NCI-H510A (cell line): ENCODE measurements at places on chromosomes 6 and 20.

DNA sequence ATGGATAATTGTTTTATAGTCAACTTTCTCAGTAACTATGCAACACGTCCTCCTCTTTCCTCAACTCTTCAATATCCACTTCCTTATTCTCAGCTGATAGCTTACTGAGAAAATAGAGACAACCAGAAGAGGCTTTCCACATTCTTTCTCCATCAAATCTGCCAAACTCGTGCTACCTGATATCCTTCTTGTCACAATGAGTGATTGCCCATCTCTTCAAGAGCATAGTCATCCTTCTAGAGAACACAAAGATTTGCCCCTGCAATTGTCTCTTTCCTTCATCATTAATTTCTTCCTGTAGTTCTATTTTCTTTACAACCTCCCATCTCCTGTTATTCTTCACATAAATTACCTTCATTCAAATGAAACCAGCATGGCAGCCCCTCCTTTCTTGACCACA is 75.9 kb upstream of the RGS17 start:
- no peak for DNase-seq

DNA sequence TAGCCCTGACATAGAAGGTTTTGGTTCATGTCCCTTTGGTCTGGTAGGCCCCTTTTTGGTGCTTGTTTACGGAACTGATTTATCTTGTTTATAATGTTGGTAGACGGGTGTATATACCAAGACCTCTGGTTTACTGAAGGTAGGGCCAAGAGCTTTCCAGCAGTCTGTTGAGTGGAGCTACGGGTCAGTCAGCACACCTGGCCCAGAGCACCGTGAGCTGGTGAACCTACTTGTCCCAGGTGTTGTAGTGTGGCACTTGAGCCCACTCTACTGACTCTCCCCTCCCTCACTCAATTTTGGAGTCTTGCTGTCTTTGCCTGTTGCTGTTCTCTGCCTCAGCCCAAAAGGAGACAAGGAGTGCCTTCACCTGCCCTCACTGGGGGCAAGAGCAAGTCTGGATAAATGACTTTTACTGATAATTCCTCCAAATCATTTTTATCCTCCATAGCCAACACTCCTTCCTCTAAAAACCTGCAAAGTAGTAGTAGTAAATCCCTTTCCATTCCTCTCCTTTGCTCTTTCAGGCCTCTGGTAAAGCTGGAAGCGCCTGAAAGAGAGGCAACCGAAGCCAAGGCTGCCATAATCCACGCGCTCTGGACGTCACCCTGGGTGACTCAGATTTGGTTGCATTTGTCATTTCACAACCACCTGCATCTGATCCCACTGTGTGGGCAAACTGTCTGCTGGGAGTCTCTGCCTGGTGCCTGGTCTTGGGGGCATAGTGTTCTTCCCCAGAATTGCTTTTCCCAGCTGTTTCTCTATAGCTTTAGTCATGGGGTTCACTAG is 22.2 kb downstream of the RREB1 start:
- DNase-seq, result no peak

GRCh38 chr6:3415490-3415889 is 41.4 kb downstream of the SLC22A23 start:
- no peak for DNase-seq

GRCh38 chr20:20277894-20278335 is 90.0 kb upstream of the INSM1 start:
- DNase-seq, result no peak

DNA sequence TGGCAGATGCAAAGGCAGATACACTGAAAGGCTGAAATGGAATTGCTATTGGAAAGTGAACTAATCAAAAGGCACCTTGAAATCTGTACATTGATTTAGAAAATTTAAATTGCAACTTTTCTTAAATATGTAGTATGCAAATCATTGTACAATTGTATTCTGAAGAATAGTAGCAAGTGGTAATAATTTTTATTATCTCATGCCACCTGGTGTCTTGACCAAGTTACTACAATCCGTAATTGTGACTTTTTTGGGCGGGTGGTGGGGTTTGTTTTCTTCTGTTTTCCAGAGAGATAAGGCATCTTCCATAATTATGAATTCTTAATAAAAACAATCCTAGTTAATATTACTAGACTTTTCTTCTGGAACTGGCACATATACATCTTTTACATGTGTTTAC is 12.5 kb upstream of the BCKDHB start:
- DNase-seq, result no peak

DNA sequence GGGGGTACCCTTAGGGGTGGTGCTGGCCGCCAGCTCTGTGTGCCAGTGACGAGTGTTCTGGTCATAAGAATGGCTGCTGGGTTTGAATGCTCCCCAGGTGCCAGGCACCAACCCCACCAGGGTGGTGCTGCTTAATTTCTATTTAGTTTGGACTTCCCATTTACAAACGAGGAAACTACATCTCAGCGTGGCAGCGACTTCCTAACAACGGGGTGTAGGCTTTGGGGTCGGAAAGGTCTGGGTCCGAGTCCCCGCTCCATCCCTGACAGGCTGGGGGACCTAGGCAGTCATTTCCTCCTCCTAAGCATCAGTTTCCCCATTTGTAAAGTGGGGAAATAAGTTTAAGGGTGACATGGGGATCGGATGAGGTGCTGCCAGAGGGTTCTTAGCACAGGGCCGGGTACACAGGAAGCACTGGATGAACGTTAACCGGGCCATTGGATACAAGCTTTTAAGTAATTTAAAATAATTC is 30.3 kb downstream of the CEBPB start:
- DNase-seq, result no peak

GRCh38 chr20:49666911-49667310 is 46.8 kb downstream of the B4GALT5 start:
- DNase-seq, result no peak

GRCh38 chr20:58868795-58869194 is 16.3 kb downstream of the GNAS start:
- no peak for DNase-seq

DNA sequence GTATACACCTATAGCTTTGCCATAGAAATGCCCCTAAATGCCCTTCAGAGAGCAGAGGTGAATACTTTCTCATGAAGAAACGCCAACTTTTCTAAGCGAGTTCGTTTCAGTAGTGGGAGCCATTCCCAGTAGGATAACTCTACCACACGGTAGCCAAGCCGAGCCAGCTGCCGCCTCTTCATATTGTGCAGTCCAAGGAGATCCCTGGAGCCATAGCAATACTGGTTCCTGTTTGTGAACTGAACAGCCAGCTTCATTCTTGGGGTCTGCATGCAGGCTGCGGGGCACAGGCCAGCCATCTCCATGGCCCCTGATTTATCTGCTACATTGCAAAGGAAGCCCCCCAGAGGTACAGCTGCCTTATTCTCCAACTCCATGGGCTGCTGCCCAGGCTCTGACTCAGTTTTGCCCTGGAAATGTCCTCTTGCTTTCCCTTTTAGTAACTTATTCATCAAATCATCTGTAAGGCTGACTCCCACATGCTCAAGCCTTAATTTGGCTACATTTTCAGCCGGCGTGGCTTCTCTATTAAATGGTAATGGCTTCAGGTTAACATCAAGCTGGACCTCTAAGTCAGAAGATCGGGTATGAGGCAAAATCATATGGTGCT is 12.8 kb downstream of the FASTKD5 start:
- no peak for DNase-seq

DNA sequence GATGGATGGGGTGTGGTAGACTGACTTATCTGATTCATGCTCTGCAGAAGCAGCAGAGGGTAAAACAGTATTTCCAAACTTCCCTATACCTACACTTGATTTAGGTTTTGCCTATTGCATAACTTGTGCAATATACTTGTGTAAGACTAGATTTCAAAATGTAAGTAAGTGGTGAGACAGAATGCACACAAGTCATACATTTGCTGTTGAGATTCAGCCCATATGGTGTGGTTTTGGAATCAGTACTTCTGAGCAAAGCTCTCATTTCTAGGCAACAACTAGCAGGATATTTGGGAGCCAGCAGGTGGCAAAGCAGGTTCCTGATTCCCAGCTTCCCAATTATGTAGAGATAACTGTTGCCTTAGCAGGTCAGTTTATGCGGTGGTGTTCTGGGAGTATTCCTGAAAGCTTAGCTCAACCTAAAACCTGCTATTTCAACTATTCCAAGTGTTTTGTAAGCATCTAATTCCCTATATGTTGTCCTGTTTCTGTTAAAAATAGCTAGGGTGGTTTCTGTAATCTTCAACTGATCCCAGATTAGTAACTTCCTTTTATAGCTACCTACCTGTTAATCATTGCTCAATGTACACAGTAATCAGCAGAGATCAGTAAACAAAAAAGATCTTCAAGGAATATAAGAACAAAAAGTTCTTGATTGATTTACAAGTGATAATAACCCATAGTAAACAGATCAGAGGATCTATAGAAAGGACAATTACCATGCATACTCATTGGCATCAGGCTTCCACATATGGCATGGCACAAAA is 8.5 kb upstream of the FABP7 start:
- DNase-seq, result no peak

DNA sequence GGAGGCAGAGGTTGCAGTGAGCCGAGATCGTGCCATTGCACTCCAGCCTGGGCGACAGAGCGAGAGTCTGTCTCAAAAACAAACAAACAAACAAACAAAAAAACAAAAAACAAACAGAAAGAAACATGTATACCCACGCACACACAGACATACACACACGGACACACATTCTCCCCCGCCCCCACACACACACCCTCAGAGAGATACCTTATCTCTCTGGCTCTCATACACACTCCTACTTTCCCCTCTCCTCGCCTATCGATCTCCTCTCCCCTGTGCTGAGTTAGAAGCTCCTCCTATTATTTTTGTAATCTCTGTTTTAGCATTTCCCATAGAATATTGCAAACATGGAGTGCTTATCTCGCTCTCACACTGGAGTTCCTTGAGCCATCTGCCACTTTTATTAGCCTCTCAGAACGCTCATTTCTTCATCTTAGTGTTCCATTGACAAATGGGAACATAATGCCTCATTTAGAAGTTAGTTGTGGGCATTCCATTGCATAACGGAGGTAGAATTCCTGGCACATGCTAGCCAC is 144.2 kb upstream of the CITED2 start:
- no peak for DNase-seq

- DNase-seq, result peak; percentile 16
These were observed 56.8 kb downstream of the KCNS1 start for GRCh38 chr20:45044084-45044573.

GRCh38 chr6:136703331-136703865 is 88.9 kb downstream of the MAP3K5 start:
- DNase-seq, result no peak

- no peak for DNase-seq
These were observed 741.9 kb upstream of the MARCKS start for GRCh38 chr6:113115196-113115595.
